NCI-H774 (cell line): ENCODE measurements at places on chromosomes 4 and X.

GRCh38 chr4:78310007-78310739 is 241.4 kb upstream of the ANXA3 start:
- no peak for DNase-seq

GRCh38 chrX:55794405-55794804 is 76.9 kb downstream of the RRAGB start:
- DNase-seq: no peak

DNA sequence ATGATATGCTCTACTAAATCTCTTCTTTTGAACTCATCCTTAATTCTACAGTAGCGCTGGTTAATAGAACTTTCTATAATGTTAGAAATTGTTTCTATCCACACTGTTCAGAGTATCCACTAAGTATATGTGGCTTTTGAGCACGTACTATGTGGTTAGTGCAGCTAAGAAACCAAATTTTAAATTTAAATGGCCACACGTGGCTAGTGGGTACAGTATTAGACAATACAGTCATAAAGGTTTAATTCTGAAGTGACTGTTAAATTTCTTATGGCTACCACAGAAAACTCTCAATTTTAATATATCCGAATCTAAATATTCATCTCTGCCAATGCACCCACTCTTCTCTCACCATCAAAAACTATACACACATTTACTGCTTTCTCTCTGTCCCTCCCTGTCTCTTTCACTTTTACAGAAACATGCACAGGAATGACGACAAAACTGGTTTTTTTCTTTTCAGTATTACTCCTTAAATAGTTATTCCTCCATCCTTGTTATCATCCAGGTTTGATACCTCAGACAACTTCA is 583.9 kb downstream of the KCTD8 start:
- no peak for DNase-seq

- DNase-seq: no peak
These were observed 109.3 kb upstream of the MSX1 start for GRCh38 chr4:4750187-4750586.

DNA sequence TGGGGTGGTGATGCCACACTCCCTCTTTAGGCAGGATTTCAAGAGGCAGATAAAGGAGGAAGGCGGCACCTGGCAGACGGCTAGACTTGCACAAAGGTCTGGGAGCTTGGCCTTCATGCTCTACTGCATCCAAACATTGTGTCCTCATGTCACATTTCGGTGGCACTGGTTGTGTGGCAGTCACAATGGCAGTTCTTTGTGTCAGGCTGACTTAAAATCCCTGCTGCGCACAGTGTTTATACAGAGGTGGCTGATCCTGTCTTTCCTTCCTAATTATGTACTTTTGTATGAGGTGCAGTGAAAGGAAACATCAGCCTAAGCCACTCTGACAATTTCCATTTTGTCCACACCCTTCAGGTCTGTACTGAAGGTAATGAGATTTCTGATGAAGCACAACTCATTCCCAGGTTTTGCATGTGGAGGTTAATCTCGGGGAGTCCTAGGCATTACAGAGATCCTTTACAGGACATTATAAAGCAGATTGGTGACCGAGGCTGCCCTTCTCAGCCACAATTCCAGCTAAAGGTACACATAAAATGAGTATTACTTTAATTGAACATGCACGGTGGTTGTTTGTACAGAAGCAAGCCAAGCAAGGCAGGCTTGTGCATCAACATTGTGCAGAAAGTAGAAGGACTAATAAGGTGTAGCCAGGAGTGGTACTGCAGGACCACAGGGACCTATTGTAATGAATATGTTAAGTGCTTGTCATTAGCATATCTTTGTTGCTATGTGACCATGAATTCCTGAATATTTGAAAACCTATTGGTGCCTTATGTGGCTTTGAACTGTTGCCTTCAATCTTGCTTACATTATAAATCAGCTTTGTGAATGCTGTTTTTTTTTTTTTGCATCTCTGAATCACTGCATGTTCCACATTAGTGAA is 147.6 kb downstream of the STK32B start:
- peak; percentile 62 for DNase-seq

GRCh38 chr4:150769845-150770244 is 187.9 kb downstream of the MAB21L2 start:
- DNase-seq: no peak

DNA sequence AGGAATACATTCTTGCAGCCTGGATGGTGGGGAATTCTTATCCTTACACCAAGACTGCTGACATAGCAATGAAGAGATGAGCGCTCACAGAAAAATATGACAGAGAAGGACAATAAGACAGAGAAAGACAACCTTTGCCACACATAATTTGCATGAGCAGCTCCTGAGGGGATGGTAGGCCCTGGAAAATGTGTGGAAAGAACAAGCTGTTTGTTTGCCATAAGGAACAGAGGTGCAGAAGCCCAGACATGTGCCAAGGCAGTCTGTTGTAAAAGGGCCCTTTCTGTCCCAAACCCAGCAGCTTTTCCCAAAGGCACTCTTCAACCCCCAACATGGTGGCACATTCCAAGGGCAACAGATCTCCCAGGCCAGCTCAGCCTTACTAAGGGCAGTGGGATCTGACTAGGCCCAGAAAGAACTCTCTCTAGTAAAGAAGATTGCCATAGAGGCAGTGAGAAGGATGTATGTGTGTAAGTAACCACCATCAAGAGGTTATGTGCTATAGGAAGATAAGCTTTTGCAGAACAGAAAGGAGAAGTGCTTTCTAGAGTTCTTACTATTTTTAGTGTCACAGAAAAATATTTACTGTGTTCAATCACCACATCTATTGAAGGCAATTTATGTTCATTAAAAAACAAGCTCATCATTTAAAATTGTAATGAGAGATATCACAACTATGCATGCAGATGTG is 287.0 kb upstream of the RASGEF1B start:
- no peak for DNase-seq

GRCh38 chr4:144645631-144646522 is at the start of gene HHIP:
Gene HHIP, plus strand, starts transcription at chr4:144646156. Its CDS starts 520 bp downstream, at chr4:144646676.
- DNase-seq: no peak

DNA sequence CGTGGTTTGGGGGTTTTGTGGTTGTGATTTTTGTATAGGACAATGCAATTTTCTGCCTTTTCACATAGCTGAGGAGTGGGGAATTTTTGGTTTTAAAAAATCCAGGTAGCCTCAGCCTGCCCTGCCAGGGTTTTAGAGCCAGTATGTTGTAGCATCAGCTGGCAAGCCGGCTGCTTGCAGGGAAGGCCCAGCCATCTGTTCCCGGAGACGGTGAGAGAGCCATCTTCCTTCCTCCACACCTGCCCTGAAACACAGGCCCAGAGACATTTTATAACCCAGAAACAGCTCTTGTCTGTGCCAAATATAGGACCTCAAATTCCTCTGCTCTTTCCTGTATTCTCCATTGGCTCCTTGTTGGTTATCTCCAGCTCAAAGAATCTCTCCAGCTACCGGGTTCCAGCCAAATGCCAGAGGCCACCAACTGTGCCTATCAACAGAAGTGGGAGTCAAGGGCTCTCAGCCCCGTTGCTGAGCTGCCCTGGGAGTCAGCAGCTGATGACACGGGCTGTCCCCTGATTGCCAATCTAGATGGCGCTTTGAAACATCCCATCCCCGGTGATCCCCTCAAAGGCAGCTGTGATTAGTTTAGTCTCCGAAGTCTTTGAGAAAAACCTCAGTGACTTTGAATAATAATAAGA is 595.2 kb downstream of the MID1IP1 start:
- peak; percentile 15 for DNase-seq

GRCh38 chr4:37758226-37758625 is 68.3 kb upstream of the PGM2 start:
- DNase-seq: no peak

- no peak for DNase-seq
These were observed 31.8 kb upstream of the CYP4V2 start for GRCh38 chr4:186159613-186160012.
